ENCODE measurements at places on chromosomes 4 and X.
A peak's percentile ranks its signal among the peaks of the same experiment; 100 is the strongest.

DNA sequence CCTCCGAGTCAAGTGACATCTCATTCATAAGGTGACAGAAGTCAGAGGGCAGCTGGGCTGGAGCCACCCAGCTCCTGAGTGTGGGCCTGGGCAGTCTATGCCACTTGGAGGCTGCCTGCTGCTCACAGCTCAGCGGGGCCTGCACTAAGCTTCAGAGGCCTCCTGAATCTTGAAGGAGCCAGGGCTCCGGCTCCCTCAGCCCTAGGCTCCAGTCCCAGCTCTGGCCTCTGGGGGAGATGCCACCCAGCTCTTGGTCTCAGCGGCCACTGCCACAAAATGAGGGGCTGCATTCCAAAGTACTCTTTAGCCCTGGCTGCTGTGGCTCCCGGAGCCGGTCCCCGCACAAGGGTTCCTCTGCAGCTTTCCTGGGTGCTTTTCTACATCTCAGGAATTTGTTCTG lies 32.7 kb upstream of the PSAPL1 start:
- no peak for ATAC-seq

DNA sequence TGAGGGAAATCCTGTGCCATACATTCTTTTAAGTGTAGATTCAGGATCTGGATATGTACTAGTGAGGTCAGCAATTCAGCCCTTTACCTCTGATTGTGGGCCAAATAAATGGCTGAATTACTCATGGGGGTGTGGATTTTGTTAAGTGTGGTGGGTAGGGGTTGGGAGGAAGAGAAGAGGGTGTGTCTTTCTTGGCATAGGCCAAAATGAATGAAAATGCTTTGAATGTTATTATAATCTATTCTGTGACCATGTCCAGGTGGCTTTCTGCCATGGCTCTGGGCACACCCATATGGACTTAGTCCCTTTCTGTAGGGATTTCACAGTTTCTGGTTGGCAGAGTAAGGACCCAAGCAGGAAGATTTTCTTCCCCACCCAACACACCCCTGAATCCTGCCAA lies 244.3 kb downstream of the CBR4 start:
- ATAC-seq: no peak

DNA sequence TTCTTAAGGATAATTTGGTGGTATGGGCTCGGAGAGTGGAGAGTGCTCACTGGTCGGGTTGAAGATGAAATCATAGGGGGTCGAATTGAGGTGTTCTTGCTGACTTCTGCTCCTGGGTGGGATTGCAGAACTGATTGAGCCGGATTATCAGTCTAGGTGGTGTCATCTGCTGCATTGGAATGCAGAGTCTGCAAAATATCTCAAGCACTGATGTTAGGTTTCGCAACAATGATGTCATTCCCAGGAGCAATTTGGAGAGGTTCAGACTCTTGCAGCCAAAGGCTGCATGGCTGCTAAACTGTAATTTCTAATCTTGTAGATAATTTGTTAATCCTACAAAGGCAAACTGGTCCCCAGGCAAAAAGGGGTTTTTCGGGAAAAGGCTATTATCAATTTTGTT lies 67.7 kb downstream of the RHOH start:
- peak; percentile 77 for ATAC-seq

DNA sequence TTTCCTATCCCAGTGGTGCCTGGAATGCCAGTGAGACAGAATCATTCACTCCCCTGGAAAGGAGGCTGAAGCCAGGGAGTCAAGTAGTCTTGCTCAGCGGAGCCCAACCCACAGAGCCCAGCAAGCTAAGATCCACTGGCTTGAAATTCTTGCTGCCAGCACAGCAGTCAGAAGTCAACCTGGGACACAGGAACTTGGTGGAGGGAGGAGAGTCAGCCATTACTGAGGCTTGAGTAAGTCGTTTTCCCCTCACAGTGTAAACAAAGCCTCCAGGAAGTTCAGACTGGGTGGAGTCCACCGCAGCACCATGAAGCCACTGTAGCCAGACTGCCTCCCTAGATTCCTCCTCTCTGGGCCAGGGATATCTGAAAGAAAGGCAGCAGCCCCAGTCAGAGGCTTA lies 283.2 kb upstream of the CPEB2 start:
- ATAC-seq: peak; percentile 69

DNA sequence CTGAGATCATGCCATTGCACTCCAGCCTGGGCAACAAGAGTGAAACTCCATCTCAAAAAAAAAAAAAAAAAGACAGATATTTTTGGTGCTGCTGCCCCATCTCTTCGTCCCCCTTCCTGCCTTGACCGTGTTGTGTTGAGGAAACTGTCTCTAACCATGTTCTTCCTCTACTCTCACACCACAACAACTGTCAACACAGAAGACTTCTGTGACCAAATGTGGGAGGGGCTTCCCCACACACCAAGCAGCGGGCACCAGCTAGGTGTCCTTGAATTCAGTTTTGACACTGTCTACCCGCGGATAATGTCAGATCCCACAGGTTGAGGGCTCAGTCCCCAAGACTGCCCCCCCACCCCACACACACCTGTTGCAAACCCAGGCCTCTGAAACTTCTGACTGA lies 104.7 kb upstream of the BCOR start:
- no peak for ATAC-seq

GRCh38 chrX:77937291-77937690 lies 26.8 kb downstream of the ATP7A start:
- ATAC-seq: no peak

- no peak for ATAC-seq
These were observed 108.0 kb downstream of the KDR start for GRCh38 chr4:55017406-55017805.

GRCh38 chr4:187232196-187232595 lies 508.5 kb upstream of the FAT1 start:
- ATAC-seq: no peak

DNA sequence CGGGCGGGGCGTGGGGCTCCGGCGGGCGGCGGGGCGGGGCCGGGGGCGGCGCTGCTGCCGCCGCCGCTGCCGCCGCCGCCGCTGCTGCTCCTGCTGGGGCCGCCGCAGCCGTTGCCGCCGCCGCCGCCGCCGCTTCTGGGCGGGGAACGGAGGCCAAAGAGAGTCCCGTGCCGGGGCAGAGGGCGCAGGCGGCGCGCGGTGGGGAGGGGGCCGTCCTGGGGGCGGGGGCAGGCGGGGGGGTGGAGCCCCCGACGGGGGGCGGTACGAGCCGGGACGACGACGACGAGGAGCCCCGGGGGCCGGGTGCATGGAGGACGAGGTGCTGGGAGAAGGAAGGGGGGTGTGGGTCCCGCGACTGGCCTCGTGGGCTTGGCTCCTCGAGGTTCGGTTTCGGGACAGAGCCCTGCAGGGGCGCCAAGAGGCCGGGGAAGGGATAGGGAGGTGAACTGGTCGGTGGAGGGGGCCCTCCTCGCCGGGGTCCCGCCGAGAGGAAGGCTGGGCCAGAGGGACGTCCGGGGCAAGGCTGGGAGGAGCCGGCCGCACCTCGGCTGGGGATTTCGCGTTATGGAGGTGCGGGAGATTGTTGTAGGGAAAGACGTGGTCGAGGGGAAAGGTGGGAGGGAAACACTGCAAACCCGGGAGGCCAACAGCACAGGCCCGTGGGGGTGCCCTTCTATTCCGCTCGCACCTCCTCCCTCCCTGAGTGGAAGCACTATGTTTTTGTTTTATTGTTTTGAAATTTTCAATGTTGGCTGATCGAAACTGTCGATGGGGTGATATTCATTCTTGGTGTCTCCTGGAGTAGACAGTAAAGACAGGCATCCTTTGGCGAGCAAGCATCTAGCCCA lies 1.9 kb downstream of the BCORL1 start:
- ATAC-seq: peak; percentile 3

- no peak for ATAC-seq
These were observed 9.7 kb downstream of the HS6ST2 start for GRCh38 chrX:132948648-132949260.

DNA sequence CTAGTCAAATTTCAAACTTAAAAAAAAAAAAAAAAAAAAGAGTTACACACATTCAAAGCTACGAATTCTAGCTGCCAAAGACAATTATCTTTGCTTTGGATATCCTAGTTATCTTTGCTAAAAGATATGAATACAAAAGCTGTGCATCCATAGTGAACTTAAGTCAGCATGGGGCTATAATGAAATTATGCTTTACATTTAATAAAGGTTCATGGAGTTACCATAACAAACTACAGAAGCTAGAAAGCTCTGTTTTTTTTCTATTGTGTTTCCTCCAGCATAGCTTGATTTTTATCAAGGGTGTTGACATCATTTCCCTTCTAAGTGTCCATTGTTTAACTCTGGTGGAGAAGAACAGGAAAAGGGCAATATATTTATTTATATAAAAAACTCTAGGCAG lies 234.1 kb downstream of the ANKRD50 start:
- no peak for ATAC-seq

- no peak for ATAC-seq
These were observed 61.5 kb downstream of the PCDH18 start for GRCh38 chr4:137470806-137471205.

DNA sequence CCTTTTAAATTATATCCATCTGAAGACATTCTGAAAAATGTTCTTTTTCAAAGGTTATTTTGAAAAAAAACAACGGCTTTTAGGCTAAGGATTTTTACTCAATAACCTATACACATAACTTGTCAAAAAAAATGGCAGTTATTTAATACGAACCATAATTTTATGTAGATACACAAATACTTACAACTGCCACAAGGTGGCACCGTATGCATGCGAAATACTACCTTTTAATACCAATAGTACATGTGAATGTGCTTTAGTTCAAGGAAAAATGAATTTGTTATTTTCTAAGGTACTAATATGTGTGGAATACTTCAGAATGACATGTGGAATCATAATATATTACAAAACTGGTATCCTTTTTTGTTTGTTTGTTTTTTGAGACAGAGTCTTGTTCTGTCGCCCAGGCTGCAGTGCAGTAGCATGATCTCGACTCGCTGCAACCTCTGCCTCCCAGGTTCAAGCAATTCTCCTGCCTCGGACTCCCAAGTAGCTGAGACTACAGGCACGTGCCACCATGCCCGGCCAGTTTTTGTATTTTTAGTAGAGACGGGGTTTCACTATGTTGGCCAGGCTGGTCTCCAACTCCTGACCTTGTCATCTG lies 4.6 kb upstream of the MAD2L1 start:
- ATAC-seq: no peak

DNA sequence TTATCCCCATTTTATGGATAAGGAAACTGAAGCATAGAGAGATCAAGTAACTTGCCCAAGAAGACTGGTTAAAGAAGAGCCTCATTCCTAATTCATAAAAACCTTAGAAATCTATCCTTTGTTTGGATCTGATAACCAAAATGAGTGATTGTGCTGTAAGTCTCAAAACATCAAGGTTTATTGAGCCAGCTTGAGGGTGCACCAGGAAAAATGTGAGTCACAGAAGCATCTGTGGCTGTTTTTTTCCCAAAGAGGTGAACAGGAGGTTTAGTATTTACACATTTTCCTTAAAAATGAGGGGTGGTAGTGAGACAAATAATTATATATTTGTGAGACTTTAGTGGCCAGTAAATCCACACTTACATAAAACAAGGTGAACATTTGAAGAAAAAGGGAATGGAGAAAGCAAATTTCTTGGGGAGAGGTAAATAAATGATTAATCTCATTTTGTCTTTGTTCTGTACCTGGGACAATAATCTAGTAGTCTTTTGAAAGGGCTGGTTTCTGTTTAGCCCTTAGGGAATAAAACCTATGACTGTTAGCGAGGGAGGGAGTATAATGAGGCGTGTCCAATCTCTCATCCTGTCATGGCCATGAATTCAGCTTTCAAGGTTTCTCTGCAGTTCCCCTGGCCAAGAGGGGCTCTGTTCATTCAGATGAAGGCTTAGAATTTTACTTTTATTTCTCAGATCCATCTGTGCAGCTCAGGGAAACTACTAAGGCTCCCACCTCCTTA lies 12.2 kb upstream of the FMR1 start:
- peak; percentile 29 for ATAC-seq

DNA sequence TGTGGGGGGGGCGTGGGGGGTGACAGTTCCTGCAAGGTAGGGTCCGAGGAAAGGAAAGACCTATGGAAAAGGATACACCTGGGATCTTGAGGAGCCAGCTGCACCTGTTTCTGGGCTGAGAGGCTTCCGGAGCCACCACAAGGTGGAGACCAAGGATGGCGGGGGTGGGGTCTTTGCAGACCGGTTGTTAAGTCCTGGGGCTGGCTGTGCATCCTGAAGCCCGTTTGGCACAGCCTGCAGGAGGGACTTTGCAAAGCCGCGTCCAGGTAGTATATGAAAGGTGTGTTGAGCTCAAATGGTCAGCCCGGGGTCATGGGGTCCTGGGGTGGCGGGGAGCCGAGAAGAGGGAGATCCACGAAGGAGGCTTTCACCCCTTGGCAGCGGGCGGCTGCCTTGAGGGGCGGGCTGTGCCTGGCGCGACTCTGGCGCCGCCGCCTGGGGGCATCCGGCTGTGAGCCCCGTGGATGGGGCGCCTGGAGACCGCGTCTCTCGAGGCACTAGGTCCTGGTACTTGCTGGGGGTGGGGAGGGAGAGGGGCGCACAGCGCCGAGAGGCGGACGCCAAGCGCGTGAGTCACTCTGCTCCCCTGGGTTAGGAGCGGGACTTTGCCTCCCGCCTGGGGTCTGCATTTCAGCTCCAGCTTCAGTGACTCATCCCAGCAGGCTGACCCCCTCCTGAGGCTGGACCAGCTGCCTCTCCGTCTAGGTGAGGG lies 58.2 kb upstream of the DYNLT3 start:
- peak; percentile 96 for ATAC-seq

GRCh38 chrX:44439242-44439794 lies 95.8 kb upstream of the EFHC2 start:
- peak; percentile 50 for ATAC-seq

DNA sequence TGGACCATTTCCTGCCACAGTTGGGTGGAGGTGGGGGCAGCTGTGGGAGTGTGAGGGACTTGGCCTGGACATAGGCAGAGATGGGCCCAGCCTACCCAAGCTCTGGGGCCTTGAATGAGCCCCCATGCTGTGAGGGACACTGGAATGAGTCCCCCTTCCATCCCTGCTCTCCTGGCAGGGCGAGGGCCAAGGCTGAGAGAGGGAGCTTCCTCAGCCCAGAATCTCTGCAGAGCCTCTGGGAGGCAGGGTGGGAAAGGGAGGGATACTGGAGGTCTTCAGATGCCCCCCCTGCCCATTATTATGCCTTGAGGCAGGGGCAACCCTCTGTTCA lies 124.5 kb upstream of the PJA1 start:
- no peak for ATAC-seq

DNA sequence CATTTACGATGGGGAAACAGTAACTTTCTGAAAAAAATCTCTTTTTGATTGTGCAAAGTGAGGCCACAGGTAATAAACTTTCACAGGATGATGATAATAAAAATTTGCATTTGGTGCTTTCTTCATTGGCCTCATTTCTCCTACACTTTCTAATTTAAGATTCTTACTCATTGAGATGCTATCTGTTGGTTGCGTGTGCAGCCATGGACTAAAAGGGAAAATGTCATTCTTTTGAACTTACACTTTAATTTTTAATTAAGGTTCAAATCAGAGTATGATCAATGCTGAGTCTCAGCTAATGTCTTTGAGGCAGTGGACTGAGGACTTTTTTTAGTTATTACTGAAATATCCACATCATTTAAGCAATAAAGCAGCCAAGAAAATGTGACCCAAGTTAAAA lies 87.6 kb downstream of the SEL1L3 start:
- ATAC-seq: no peak

GRCh38 chr4:128840711-128841318 lies 31.3 kb downstream of the JADE1 start:
- no peak for ATAC-seq
